ENCODE measurements at places on chromosomes 7 and 10.

DNA sequence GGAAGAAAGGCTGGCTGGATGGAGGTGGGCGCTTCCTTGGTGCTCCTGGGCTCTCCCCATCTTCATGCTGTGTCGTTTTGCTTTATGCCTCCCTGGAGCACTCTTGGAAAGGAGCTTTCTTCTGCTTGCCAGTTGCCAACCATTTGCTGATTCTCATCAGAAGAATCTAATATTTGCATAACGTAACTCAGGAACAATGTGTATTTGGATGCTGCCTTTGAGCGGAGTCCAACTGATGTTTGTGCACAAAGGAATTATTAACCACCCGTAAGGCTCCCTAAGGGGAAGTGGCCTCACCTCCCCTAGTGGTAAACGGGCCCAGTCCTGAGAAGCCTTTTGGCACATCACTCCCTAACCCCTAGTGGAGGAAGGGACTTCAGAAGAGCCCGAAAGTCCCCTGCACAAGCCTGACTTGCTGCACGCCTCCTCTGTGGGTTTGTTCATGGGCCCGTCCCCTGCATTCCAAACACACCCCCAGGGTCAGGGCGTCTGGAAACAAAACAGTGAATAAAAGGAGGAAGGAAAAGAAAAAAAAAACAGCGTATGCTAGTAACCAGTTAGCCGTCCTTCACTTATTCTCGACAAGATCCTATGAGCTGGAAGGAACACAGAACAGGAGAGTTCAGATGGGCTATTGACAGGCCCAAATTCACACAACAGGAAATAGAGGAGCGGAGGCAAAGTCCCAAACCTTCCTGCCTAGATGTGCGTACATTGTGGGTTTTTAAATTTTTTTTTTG is 602.2 kb downstream of the LRMDA start:
- DNase-seq: peak; percentile 9

DNA sequence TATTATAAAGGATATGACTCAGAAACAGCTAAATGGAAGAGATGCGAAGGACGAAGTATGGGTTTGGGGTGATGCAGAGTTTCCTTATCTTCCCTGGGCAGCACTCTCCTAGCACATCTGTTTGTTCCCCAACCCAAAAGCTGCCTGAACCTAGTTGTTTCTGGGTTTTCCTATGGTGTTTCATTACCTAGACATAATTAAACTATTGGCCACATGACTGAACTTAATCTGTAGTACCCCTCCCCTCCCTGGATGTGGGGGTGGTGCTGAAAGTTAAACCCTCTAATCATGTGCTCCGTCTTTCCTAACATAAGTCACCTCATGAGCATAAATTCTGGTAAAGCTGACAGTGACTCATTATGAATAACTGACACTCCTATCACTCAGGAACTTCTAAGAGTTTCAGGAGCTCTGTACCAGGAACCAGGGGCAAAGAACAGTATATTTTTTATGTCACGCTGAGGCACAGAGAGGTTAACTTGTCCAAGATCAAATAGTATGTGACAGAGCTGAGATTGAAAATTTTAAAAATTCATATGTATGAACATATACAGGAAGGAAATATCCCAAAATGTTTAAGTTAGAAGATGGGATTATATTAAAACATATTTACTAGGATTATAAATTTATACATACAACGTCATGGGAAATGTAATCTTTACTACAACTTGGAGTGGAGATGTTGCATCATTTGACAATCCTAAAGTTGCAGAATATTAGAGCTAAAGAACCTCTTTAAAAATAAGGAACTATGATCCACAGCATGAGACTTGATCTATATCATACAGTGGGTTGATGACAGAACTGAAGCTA is 4.8 kb downstream of the STRIP2 start:
- peak; percentile 34 for DNase-seq

GRCh38 chr7:94420328-94420727 is 25.6 kb downstream of the COL1A2 start:
- no peak for DNase-seq

DNA sequence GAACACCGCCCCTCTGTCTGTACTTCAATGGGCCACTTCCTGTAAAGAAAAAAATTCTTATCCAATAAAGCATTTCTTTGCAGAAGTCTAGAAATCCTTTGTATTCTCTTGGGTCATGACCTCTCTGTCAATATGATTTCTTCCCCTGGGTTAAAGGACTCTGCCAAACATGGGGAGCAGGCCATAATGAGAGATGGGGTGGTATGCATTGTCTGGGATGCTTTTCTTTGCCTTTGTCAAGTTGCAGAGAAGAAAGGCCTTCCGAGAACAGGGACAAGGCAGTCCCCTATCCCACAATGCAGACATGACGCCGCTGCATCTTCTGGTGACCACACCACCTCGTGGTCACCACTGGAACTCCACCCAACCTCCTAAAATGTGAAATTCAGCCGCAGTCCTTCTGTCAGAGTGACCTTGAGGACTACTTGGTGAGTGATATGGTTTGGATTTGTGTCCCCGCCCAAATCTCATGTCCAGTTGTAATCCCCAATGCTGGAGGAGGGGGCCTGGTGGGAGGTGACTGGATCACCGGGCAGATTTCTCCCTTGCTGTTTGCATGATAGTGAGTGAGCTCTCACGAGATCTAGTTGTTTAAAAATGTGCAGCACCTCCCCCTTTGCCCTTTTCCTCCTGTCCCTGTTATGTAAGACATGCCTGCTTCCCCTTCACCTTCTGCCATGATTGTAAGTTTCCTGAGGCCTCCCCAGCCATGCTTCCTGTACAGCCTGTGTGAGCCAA is 15.2 kb upstream of the FRMPD2 start:
- peak; percentile 43 for DNase-seq

DNA sequence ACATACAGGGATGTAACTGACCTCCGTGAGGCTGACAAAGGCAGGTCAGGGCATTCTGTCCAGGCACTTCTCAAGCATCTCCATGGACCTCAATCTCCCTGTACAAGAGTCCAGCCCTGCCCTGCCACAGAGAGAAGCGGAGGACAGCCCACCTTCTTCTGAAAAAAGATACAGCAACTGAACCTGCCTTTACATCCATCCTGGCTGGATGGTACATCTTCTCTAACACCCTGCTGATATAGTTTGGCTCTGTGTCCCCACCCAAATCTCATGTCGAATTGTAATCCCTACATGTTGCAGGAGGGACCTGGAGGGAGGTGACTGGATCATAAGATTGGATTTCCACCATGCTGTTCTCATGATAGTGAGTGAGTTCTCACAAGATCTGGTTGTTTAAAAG is 40.5 kb upstream of the KCNMA1 start:
- no peak for DNase-seq

DNA sequence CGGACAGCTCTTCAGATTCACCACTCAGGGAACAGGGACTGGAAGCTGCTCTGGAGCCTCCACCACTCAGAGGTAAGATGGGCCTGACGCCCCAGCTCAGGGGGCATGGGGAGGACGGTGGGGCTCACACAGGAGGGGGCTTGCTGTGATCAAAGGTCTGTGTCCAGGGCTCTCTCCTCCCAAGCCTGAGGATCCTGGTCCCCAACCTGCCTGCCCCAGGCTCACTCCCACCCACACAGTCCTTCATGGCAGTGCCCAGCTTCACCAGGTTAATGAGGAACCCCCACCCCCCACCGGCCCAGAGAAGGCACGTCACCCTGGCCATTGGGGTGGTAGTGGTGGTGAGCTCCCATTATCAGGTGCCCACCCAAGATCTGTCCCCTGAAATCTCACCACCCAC is 926.7 kb upstream of the ZNF722 start:
- no peak for DNase-seq

DNA sequence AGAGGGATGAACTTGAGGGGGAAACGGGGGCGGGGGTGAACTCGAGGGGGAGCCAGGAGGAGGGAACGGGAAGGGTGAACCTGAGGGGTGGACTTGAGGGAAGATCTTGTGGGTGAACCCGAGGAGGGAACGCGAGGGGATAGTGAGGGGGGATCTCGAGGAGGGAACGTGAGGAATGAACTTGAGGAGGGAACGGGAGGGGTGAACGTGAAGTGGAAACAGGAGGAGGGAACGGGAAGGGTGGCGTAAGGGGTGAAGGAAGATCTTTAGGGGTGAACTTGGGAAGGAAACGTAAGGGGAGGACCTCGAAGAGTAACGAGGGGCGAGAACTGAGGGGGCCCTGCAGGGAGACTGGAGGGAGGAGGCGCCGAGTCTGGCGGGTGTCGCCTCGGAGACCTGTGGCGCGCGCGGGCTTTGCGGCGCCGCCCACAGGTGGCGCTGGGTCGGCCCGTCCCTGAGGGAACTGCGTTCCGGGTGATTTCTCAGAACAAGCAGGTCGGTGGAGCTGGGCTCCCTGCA is 651 bp downstream of the MYO3A start:
- DNase-seq: no peak

- no peak for DNase-seq
Measured at GRCh38 chr7:47181746-47182361, 400.1 kb downstream of the TNS3 start.

DNA sequence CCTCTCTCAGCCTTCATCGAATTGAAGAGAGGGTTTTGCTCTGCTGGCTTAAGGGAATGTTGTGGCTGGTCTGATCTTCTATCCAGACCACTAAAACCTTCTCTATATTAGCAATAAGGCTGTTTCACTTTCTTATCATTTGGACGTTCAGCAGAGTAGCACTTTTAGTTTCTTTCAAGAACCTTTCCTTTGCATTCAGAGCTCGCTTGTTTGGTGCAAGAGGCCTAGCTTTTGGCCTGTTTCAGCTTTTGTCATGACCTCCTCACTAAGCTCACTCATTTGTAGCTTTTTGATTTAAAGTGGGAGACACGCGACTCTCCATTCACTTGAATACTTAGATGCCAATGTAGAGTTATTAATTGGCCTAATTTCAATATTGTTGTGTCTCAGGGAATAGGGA is 3.9 kb downstream of the MPP7 start:
- no peak for DNase-seq

DNA sequence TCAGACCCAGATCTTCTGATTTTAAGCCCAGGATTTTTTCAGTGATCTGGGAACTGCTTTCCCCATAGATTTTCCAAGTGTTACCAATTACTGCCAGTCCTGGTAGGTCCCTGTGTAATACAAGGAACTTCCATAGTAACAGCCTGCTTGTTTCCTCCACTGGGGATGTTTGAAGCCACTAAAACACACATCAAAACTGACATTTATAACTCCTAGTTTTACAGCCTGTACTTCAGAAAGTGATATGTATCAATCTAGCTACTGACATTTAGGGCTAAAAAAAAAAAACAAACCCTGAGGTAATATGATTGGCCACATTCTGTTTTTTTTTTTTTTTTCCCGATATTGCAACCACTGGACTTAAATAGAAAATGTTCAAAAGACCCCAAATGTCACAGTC is 166.9 kb upstream of the SP4 start:
- no peak for DNase-seq

DNA sequence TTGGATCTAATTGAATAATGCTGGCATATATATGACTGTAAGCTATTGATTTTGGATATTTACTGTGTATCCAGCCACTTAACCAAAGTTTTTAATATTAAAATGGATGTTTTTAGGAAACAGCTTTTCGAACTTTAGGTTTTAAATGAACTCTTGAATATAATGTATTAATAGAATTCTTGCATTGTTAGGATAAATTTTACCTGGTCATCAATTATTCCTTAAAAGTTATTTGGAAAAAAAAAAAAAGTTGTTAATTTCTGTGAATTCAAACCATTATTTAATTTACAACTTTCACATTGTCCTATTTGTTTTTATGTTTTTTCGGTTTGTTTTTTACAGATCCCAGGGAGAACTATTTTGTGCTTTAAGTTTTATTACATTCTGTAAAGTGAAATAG is 9.8 kb downstream of the TMEM209 start:
- DNase-seq: no peak

- no peak for DNase-seq
Measured at GRCh38 chr10:306675-307185, 171.5 kb downstream of the ZMYND11 start.

DNA sequence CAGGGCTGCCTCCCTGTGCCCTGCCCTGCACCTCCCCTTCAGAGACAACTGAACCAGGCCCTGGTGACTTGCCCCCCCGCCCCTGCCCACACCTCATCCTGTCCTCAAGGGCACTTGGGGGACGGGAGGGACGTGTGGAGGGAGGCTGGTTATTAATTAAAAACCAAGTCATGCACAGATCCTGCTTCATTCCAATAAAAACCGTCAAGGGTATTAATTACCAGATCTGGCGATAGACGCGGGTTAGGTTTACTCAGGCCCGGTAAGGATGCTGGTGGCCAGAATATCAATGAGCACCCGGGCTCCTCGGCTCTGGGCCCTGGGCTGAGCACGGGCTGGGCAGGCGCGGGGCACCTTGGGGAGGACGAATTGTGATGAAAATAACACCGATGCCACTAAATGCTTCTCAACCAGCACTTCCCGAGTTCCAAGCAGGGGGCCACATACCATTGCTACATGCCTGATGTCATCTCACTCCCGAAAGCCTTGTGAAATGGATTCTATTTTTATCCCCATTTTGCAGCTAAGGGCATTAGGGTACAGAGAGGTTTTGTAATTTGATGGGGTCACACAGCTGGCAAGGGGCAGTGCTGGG is 24.5 kb upstream of the GTF2IRD1 start:
- DNase-seq: peak; percentile 63

GRCh38 chr7:93884541-93884940 is 6.0 kb downstream of the TFPI2 start:
- peak; percentile 43 for DNase-seq

DNA sequence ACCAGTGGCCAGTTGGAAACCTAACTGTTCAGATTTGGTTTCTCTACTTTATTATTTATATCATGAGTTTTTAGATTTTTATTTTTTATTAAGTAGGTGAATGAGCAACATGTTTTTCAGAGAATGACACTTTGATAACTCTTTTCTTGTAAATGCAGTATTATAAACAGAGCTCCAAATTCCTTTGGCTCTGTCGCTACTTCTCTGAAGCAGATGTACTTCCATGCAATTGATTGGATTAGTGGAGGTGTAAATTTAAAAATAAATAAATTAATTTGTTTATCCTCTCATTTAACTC is 34.3 kb upstream of the ICA1 start:
- no peak for DNase-seq

GRCh38 chr7:102927312-102927933 is 14.6 kb downstream of the LRRC17 start:
- DNase-seq: peak; percentile 61

- peak; percentile 8 for DNase-seq
Measured at GRCh38 chr7:115054478-115055065, 132.7 kb downstream of the MDFIC start.

- DNase-seq: peak; percentile 43
Measured at GRCh38 chr10:67549390-67549789, 146.6 kb downstream of the CTNNA3 start.

GRCh38 chr10:33314811-33315561 is 19.5 kb downstream of the NRP1 start:
- peak; percentile 78 for DNase-seq

- DNase-seq: peak; percentile 60
Measured at GRCh38 chr10:22251751-22252223, 34.0 kb upstream of the EBLN1 start.

GRCh38 chr7:34260279-34260678 is 354.9 kb downstream of the BMPER start:
- DNase-seq: peak; percentile 77

DNA sequence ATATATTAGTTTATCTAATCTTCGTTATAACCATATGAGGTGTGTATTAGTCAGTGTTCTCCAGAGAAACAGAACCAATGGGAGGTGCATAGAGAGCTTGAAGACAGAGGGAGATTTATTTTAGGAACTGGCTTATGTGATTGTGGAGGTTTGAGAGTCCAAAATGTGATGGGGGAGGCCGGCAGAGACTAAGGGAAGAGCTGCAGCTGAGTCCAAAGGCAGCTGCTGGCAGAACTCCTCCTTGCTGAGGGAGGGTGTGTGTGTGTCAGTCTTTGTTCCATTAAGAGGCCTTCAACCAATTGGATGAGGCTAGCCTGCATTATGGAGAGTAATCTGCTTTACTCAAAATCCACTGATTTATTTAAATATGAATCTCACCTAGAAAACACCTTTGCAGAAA is 165.1 kb downstream of the SH3PXD2A start:
- DNase-seq: no peak

GRCh38 chr10:119441151-119441821 is 101.2 kb downstream of the RGS10 start:
- DNase-seq: peak; percentile 92
